Stimulated activated CD8-positive, alpha-beta memory T cell treated with anti-CD3 and anti-CD28 coated beads, Interleukin-2, amount 100 ng/mL, for 48 hours (primary cell): ENCODE measurements at places on chromosomes 5 and 9.

DNA sequence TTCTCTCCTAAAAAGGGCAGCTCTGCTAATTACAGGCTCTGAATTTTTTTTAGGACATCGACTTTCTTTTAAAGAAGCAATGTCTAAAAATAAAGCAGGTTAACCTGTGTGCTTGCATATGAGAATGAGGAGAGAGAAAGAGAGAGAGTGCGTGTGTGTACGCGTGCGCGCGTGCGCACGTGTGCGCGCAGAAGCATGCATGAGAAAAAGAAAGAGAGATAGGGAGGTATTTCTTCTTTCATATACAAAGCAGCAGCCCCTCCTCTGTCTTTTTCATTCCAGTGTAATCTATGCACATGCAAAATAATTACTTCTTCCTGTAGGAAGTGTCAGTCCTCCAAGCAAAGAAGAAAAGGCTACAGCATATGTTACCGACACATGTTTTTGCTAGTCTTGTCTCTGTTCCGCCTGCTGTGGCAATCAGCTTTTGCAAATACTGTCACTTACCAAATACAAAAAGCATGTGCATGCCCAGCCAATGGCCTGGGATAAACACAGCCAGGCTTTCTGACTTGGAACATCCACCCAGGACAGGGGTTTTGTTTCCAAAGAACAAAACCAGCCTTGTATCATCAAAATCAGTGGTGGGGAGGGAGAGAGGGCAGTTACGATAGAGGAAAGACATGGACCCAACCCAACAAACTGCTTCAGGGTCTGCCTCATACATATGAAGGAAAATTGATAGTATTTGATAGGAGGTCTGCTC, 252.3 kb upstream of the SLC24A2 start:
- DNase-seq: no peak

GRCh38 chr9:68747043-68747533, 42.0 kb downstream of the PIP5K1B start:
- no peak for DNase-seq

- no peak for DNase-seq
These were observed 17.9 kb upstream of the RLN1 start for GRCh38 chr9:5357431-5358105.

GRCh38 chr5:141868541-141868940, 9.7 kb downstream of the PCDH1 start:
- no peak for DNase-seq

DNA sequence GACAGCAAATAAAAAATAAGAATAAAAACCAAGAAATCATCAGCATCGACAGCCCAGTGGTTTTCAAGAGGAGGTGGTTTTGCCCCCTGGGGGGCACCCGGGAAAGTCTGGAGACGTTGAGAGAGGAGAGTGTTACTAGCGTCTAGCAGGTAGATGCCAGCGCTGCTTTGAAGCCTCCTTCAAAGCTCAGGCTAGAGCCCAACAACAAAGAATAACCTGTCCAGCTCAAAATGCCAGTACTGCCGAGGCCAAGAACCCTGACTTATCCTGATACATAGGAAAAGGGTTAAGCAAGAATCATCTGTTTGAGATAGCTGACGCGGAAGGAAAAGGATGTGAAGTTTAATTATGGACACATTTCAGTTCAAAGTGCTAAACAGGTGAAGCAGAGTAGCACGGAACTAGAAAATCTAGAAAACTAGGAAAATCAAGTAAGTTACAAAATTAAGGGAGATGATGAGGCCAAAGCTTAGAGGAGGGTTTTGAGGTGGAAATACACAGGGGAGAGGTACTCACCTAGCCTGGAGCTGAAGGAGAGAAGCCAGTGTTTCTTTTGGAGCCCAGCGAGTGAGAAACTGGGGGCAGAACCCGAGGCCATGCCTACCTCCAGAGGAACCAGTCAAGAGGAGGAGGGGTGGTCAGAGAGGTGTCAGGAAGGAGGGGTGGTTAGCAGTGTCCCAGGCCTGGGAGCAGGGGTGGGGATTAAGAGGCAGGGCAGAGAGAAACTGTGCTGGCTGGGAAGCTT, 121.0 kb upstream of the RETREG1 start:
- no peak for DNase-seq

DNA sequence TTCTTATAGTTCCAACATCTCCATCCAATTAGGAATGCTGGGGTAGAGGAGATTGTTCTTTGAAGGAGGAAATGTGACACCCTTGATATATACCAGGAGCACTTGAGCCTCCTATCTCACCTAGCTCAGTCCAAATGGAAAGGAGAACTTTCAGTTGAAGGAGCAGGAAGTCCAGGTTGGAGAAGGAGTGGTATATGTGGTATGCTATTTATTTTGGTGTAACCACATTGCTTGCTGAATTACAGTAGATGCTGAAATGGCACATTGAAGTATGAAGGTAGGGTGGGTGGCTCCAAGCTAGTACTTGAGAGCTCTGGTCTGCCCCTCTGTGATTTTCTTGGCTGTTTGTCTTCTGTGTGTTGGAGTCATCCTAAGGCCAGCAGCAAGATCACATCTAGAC, 6.1 kb downstream of the CSNK1G3 start:
- DNase-seq: no peak

DNA sequence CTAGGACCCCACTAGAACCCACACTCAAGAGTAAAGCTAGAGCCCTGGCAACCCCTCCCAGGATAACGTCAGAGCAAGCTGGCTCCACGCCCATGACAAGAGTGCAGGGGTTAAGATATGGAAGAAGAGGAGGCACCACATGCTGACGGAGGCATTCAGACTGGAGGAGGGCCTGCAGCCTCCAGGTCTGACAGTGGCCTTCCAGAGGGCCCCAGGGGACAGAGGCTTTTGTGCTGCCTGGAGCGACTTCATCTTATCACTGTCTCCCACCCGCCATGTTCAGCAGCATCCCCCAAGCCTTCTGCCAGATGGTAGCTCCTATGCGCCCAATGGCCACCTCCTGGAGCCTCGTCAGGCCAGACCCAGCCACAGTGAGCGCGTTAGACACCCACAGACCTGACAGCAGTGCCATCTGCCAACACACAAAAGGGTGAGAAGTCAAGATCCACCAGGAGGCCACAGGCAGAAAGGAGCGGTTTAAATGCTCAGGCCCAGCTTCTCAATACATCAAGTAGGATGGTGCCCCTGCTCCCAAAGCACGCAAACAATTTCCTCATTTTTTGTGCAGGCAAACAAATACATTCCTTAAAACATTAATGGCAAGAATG, 65.8 kb downstream of the C5orf15 start:
- no peak for DNase-seq

GRCh38 chr5:176916337-176916736, 17.2 kb upstream of the HK3 start:
- no peak for DNase-seq

- no peak for DNase-seq
These were observed 323.8 kb upstream of the IRX2 start for GRCh38 chr5:3075309-3075708.

- no peak for DNase-seq
These were observed 291.2 kb downstream of the ADAMTS6 start for GRCh38 chr5:65190328-65191053.

DNA sequence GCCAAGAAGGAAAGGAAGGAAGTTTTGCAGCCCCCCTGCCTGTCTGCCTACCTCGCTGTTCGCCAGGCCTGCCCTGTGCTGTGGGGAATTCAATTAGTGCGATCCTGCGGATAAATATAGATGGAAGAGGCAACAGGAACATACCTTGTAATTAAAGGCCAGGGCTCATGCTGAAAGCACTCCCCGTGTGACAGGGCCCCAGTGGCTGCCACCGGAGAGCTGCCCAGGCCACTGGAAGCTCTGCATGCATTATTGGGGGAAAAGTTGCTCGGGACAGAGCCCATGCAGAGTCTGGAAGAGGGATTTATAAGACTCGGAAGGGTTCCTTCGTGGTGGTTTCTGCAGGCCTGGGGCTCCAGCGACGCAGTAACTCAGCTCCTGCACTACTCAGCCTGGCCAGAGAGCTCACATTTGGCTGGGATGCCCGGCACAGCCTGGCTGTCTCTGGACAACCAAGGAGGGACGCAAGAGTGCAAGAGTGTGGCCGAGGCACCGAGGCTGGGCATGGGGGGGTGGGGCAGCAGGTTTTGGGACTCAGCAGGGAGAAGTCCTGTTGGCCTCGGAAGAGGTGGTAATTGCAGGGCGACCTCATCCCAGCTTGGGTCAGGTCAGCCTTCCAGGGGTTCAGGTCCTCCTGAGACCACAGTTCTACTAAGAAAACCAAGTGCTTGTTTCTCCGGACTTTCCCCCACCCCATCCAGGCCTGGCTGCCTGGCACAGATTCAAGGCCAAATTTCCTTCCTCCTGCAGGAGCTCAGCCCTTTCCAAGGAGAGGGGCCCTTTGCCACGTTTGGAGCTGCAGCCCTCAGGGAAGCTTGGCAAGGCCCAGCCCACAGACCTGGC, 68.1 kb upstream of the GGTA1 start:
- DNase-seq: no peak

GRCh38 chr5:179154991-179155955, 95.1 kb downstream of the ZNF354C start:
- DNase-seq: no peak

DNA sequence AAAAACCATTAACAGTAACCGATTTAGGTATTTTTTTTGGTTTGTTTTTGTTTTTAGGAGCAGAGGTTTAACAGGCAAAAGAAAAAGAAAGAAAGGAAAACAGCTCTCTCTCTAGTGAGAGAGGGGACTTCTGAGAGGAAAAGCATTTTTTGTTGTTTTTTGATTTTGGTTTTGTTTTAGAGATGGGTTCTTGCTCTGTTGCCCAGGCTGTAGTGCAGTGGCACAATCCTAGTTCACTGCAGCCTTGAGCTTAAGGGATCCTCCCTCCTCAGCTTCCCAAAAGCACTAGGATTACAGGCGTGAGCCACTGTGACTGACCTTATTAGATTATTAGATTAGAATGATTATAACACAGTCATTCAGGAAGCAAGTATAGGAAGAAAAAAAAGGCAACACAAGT, 10.1 kb downstream of the USP20 start:
- no peak for DNase-seq

GRCh38 chr5:139075066-139076050, 122.8 kb downstream of the SIL1 start:
- DNase-seq: no peak

DNA sequence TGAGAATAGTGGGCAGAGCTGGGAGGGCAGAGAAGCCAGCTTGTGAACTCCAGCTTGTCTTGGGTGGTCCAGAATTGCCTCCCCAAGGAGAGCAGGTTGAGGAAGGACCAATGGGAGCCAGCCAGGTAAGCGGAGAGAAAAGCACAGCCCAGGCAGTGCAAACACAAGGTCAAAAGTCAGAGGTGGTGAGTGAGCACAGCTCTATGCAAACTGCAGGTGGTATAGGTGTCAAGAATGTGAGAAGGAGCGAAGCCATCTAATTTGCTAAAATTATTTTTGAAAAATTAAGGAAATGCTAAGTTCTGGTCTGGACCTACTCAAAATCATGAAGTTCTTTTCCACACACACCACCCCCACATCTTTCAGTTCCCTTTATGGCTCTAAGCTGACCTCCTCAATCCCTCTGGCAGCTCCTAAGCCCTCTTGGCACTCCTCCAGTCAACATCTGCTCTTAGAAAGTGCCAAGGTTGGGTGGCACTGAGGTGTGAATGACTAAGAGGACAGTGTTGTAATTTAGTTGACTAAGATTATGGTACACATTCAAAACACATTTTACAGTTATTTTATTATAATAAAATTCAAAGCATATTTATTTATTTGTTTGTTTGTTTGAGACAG, 6.6 kb upstream of the OTULINL start:
- no peak for DNase-seq

- DNase-seq: peak; percentile 97
These were observed at the start of gene GNE for GRCh38 chr9:36258208-36258995. Gene GNE (minus strand): TSS chr9:36258448. CDS start chr9:36249355, 9,093 bp downstream.

GRCh38 chr9:28272127-28272526, 698.8 kb upstream of the C9orf72 start:
- DNase-seq: no peak

DNA sequence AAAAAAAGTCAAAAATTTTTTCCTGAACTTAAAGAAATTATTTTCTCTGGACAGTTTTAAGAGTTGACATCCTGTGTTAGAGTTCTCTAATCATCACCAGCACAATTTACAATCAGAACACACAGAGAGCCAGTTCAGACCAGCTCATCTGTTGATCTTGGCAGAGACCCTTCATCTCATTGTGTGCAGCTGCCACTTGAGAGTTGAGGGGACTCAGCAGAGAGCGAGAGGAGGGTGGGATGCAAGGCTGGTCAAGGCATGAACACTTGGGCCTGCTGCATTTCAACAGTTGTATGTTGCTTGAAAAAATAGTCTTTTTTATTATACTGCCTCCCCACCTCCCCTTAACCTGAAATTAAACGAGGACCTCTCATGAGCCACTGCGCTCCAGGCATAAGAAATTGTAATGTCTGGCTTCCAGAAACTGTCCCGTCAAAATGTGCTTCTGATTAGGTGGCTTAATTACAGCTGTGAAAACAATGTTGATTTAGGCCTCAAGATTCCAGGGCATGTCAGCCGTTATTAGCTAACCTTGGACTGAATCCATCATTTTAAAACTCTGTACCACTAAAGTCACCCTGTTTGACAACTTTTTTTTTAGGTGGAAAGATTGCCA, 383.6 kb downstream of the CCDC171 start:
- DNase-seq: no peak

DNA sequence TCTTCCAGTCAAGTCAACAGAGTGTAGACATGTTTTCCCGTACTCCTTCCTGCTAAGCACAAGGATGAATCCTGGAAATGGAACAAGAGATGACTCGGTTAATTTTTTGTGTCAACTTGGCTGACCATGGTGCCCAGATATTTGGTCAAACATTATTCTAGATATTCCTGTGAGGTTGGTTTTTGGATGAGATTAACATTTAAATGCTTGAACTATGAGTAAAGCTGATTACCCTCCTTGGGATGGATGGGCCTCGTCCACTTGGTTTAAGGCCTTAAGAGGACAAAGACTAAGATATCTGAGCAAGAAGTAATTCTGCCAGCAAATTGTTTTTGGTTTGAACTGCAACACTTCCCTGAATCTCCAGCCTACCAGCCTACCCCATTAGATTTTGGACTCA, 338.1 kb upstream of the MSX2 start:
- no peak for DNase-seq

GRCh38 chr5:6370580-6370979, 7.8 kb downstream of the MED10 start:
- DNase-seq: no peak

GRCh38 chr9:12916042-12916441, 141.2 kb downstream of the LURAP1L start:
- no peak for DNase-seq

DNA sequence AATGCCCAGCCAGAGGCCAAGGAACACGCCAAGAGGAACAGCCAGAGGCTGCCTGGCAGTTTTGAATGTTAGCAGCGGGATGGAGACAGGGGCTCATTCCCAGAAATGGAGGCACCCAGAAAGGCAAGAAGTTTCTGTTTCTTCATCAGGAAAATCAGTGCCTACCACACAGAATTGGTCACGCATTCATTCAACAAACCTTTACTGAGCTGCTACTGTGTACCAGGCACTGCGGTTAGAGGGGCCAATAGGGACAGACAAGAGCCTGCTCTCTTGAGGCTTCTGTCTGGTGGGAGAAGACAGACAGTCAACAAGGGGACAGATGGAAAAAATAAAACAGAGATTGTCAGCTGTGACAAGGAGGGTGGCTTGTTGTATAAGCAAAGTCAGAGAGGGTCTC, 27.2 kb upstream of the CPLX2 start:
- DNase-seq: no peak

- peak; percentile 49 for DNase-seq
These were observed 23.9 kb downstream of the TPPP start for GRCh38 chr5:669111-669841.

GRCh38 chr9:136206602-136207275, 1.8 kb upstream of the LHX3 start:
- no peak for DNase-seq

GRCh38 chr5:120932480-120932879, 468.4 kb downstream of the PRR16 start:
- no peak for DNase-seq
